ENCODE measurements at places on chromosomes 6 and 20.

DNA sequence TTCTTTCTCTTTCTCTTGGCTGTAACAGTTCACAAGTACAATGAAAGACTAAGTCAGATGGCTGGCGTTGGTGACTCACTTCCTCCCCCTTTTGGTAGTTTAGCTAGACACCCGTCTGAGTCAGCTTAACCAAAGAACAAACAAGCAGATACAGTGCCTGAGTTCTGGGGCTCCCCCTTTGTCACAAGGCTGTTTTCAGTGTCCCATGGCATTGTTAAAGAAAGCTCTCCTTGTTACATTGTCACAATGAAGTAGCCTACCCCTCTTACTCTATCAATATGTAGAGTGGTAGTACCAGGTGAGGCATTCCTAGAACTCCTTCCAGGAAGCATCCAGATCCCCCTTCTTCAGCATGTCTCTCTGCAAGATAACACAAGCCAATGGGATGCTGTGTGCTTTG lies 38.6 kb downstream of the KIAA0408 start:
- no peak for DNase-seq

DNA sequence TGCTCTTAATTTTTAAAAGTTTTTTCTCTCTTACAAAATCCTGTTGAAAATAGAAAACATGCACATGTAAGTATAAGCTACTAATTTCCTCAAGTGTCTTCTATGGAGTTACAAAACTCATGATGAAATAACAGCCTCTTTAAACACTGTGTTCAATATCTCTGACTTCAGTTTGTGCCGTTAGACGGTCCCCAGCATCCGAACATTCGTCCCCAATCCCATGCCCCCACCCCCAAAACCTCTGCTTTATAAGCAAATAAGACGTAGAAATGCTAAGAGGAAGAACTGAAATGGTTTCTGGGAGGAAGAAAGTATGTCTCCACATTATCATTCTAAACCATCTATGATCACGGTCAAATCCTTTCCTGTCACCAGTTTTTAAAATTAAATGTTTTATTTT lies 31.7 kb upstream of the MYB start:
- no peak for DNase-seq

- DNase-seq = no peak
Measured at GRCh38 chr6:100461917-100462705, 2.6 kb downstream of the SIM1 start.

DNA sequence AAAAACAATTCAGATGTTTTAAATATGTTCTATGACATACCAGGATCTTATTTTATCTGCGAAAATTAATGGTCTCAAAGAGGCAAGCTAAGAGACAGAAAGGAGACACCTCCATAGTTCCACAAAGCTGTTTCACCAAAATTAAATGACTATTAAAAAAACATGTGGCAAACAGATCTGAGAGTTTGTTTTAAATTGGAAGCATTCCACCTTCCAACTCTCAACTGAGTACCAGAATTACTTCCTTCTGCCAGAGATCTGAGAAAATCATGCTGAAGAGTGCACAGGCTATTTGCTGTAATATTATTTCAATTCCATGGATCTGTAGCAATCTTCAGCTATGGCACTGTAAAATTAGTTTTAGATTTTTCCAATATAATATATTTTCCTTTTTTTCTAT lies 669.5 kb upstream of the MARCKS start:
- DNase-seq = no peak

- no peak for DNase-seq
Measured at GRCh38 chr6:92050216-92050615, 1369.1 kb downstream of the EPHA7 start.

GRCh38 chr6:107976155-107976783 lies 18.3 kb upstream of the SEC63 start:
- no peak for DNase-seq

GRCh38 chr6:110828396-110828795 lies 13.1 kb upstream of the CDK19 start:
- DNase-seq = no peak

DNA sequence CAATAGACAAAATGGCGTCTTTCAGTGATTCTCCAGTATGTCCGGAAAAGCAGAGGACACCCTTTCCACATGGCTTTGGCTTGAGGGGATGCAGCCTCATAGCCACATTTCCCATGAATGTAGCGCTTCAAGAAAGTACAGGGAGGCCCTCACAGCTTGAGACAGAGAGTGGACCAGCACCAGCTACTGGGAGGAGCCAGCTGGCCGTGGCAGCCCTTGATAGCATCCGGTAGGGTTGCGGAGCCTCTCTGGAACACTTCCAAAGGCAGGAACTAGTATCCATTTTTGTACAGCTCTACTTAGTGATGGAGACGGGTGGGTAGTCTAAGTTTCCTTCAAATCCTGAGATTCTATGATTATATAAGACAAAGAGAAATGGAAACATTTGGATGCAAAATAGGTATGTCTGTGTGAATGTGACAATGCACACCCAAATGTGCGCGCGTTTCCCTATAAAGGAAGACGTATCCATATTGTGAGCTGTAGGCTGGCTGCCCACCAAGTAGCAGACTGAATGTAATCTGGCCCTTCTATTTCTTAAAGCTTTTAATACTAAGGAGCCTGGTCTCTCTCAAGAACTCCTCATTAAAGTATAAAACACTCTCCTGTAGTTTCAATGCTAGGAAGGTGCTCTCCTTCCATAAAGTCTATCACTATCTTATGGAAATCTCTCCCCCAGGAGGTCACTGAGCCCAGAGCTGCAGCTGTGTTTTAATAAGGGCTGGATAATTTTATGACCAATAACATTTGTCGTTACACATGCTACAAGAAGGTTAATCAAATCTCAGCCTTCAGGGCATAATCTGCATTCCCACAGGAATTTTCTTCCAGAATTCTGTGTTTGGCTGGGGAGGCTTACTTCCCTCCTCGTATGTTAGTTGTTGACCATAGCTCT lies 74.0 kb downstream of the SOBP start:
- DNase-seq = no peak

GRCh38 chr6:81906041-81906440 lies 153.6 kb upstream of the TENT5A start:
- no peak for DNase-seq

GRCh38 chr6:47579040-47579439 lies 101.5 kb downstream of the CD2AP start:
- no peak for DNase-seq

GRCh38 chr6:167676666-167677421 lies 149.9 kb upstream of the AFDN start:
- DNase-seq = no peak

GRCh38 chr6:20906945-20907344 lies 372.7 kb downstream of the CDKAL1 start:
- DNase-seq = no peak

DNA sequence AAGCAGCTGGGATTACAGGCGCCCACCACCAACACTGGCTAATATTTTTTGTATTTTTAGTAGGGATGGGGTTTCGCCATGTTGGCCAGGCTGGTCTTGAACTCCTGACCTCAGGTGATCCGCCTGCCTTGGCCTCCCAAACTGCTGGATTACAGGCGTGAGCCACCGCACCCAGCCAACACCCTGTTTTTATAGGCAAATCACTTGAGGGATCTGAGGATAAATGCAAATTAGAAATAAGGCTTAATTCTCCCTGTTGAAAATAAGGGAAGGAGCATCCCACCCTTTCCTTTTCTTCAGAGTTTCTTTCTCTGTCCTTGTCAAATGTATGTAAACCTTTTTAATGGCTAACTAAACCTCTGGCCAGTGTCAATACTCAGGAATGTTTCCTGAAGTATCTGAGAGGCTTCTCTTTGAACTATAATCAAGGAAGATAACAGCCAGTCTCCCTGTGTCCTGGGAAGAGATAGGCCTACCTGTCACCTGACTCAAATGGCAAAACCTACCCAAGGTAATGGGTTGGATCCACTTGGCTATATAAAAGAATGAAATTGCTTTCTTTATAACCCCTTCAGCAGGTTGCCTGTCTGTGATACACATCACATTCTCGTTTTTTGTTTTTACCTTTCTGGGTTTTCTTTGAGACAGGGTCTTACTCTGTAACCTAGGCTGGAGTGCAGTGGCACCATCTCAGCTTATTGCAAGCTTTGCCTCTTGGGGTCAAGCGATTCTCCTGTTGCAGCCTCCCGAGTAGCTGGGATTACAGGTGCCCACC lies 64.5 kb upstream of the TNFAIP3 start:
- DNase-seq = no peak
